ENCODE measurements at places on chromosomes 3 and 15.

DNA sequence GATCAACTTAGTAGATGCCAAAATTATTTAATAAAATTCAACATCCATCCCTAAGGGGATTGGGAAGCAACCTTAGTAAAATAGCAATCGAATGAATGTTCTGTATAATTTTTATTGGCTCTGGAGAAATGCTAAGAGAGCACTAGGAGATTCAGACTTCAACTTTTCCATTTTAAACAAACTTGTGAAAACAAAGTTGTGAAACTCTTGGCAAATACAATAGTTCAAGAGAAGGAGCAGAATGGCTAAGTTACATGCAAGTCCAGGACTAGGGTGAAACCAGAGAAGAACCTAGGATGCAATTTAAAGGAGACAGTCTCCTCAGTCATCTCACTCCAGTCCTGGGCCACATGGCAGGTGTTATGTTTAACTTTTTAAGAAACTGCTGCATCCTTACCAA is 16.7 kb upstream of the ZNF280D start:
- DNase-seq, result no peak

DNA sequence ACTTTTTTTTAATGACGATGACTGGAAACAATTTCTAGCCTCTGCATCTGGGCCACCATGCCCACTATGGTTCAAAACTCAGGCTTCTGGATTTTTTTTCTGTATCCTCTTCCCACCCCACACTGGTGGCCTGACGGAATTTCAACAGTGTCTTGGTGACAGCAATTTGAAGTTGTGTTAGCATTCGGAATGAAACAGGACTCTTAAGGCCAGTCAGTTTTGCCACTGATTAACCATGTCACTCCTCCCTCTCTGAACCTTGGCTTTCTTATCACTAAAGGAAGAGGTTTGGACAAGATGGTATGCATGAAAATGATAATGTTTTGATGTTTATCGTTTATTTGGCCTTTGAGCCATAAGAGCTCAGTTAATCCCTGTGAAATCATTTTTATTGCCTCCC is 41.6 kb upstream of the BDH1 start:
- no peak for DNase-seq

GRCh38 chr3:114504941-114505628 is 211.3 kb downstream of the TIGIT start:
- no peak for DNase-seq

DNA sequence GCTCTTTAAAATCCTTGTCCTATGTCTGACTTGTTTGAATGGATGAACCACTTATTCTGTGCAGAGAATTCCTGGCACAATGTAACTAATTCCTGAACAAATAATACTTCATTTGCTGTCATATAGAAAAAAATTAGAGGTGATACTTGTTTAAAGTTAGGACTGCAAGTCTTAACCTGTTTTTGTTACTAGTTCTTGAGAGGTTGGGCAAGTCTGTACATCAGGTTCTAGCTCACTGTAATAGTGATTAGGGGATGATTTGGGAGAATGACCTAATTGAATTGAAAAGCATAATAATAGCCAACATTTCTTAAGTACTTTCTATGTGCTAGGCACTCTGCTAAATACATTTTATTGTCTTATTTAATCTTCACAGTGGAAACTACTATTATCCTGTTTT is 49.3 kb downstream of the GMPS start:
- no peak for DNase-seq

DNA sequence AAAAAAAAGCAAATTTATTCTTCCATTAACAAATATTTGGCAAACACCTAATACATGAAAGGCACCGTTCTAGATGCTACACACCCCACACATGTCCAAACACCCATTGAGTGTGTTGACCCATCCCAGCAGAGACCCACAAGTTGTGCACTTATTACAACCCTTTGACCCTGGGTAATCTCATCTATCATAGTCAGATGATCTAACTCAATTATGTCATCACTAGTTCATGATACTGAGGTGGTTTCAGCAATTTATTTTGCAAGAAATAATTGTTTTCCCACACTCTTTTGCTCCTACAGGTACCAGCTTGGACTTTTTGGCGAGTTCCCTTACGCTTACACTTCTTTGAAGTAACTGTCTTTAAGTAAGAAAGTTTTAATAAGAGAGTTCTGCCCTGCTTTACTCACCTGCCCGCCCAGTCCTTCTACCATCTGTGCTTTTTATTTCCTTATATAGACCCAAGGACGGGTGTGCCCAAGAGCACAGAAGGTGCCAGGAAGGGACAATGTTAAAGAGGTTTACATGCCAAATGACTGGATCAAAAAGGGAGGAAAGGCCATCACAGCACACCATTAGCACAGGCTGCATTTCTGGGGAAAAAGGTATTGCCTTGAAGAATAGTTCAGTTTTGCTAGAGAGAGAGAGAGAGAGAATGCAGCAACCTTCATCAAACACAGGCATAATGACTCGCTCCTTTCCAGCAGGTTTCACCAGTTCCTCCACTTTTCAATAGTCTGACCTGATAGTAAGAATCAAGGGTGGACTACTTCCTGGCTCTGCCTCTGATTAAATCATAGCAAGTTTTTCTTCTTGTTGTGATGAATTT is 54.5 kb upstream of the ATP11B start:
- no peak for DNase-seq
